Dermis blood vessel endothelial cell (primary cell): ENCODE measurements at places on chromosomes 12 and 14. TPM values are rescaled to one million over a fixed set of nuclear protein-coding genes. Genes with fewer than 3 reads are reported as not detected.

The SOAT2 gene
- total RNA-seq: not detected in 2 replicates

The FAM186B gene
- 0.19 and 0.34 TPM in 2 replicates for total RNA-seq

The CLSTN3 gene
- 35.2 and 42.0 TPM in 2 replicates for total RNA-seq

The TAMALIN gene
- 35.0 and 49.2 TPM in 2 replicates for total RNA-seq

The SIX6 gene
- total RNA-seq: not detected in 2 replicates

The MYH6 gene
- total RNA-seq: not detected in 2 replicates

The PRR4 gene
- 0.17 and 0.33 TPM in 2 replicates for total RNA-seq

The TMTC1 gene
- total RNA-seq: 12.9 and 19.2 TPM in 2 replicates

The LRR1 gene
- total RNA-seq: 15.7 and 26.0 TPM in 2 replicates

The GARIN6 gene
- not detected in 2 replicates for total RNA-seq

The TAS2R7 gene
- total RNA-seq: not detected in 2 replicates

The PTCSC3 gene
- total RNA-seq: not detected in 2 replicates
